ENCODE measurements at places on chromosomes 7 and 10.

DNA sequence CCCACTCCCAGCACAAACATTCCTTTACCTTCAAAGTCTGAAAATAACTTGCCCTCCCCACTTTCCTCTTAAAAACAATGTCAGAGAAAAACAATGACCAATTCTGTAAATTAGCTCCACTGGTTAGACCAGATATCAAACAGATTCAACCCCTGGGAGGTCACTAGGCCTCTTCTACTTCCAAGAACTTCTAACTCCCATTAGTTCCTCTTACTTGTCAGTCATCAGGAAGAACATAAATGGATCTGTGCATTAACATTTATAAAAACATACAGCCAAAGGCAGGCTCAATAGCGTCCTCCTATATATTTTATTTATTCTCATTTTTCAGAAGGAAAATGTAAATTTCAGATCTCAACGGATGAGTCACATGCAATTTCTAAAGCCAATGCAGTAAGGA is 2.2 kb downstream of the ELAPOR2 start:
- no peak for DNase-seq

GRCh38 chr7:122544463-122544862 is 154.5 kb downstream of the RNF133 start:
- no peak for DNase-seq

DNA sequence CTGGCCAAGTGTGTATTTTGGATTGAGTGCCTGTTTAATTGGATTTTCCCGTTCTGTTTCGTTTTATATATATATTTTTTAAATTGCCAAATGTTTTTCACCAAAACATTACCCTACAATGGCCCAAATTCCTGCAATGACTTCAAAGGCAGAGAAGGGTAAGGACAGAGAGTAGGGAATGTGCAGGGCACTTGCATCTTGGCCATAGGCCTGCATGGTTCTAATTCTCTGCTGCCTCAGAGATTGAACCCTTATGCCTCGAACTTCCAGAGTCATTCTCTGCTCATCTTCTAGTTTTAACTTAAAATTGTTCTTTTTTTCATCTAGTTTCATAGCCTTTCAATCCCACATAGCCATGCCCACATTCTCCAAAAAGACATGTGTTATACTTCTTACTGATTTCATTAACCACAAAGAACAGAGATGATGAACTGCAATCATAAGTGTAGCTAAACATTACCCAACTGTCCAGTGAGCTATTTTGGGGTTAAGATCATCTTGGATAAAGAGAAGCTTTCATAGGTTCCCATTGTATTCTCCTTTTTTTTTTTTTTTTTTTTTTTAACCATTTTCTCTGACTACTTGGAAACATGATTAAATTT is 177.6 kb downstream of the PLXDC2 start:
- DNase-seq, result no peak

DNA sequence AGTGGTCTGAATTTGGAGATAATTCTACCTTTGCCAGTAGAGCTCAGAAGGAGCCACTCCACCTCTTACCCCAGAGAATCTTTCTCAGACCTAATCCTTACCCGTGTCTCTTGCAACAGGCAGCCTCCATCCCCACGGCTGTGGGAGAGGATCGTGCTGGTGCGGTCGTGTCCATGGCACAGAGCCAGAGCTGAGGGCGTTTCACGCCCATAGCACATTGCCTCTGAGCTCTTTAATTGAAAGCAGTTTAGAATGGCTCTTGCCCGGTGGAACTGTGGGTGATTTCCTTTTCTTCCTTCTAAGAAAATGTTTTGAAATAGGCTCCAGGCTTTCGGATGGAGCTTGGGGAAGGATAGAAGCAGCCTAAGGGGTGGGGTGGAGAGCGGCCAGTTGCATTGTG is 41.5 kb downstream of the PRF1 start:
- DNase-seq, result no peak

GRCh38 chr10:14311206-14311957 is 19.3 kb downstream of the FRMD4A start:
- DNase-seq, result no peak

- no peak for DNase-seq
Measured at GRCh38 chr7:95897557-95898251, 125.3 kb downstream of the DYNC1I1 start.
